ENCODE measurements at places on chromosomes 1 and 21.

- peak overlapping the region; percentile 99 for H3K4me3 ChIP-seq
- peaks cover 24% of the 10 kb centered on the region for H3K4me1 ChIP-seq
- peak overlapping the region; percentile 95 for H3K27ac ChIP-seq
- DNase-seq = no peak
Observed at GRCh38 chr1:155934936-155935590, 850 bp upstream of the KHDC4 start.

- H3K27me3 ChIP-seq = no peaks in the 10 kb centered on the region
- H3K36me3 ChIP-seq = no peaks in the 10 kb centered on the region
- H3K27ac ChIP-seq = no peak overlapping the region
- H3K4me1 ChIP-seq = no peaks in the 10 kb centered on the region
- no peak for DNase-seq
Observed at GRCh38 chr1:60573121-60573520, 499.6 kb upstream of the C1orf87 start.

DNA sequence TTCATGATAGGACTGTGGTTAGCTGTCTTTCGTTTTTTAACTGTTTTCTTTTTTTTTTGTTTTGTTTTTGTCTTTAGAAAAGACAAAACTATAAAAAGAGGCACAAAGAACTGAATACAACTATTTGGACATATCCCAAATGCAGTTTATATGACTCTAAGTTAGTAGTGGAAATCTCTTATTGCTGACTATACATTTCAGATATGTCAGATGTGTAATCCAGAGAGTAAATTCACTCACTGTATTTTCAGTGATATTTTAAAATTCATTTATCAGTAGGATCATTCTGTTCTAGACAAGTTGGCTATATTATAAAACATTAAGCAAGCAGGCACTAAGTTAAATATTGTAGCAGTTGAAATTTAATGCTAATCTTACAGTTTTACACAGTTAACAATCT lies 5.7 kb downstream of the RAP1A start:
- H3K27me3 ChIP-seq = no peaks in the 10 kb centered on the region
- H3K36me3 ChIP-seq = no peaks in the 10 kb centered on the region
- no peak overlapping the region for H3K27ac ChIP-seq
- H3K4me1 ChIP-seq = no peaks in the 10 kb centered on the region
- H3K4me3 ChIP-seq = no peak overlapping the region

DNA sequence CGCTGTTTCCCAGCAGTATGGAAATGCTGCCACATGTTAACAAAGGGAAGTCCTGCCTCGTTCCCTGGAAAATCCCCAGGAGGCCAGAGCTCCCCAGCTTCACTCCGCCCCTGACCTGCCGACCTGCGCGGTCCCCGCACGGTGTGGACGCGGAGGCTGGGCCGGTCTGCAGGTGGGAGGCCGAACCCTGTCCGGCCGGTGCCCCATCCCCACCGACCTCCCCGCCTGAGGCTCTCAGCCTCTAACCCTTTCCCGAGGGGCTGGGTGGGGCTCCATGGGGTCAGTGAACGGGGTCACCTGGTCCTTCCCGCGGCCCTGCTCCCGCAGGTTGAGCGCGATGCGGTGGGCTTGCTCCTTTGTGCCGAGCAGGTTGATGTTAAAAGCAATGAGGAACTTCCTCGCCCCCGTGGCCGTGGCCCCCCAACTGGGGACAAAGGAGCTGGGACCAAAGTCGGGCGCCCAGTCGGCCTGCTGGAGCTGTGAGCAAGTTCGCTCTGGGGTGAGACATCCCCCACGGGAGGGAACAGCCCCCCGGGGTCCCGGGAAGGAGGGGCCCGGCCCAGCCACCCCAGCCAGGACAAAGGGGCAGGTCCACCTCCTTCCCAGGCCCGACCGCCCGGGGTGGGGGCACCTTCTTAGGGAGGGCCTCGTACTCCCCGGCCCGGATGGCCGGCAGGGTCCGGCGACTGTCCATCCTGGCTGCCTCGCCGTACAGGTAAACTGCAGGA lies 4.0 kb downstream of the FTCD start:
- no peak for DNase-seq
- no peak overlapping the region for H3K4me3 ChIP-seq
- H3K36me3 ChIP-seq = peaks cover 19% of the 10 kb centered on the region
- H3K27ac ChIP-seq = no peak overlapping the region

DNA sequence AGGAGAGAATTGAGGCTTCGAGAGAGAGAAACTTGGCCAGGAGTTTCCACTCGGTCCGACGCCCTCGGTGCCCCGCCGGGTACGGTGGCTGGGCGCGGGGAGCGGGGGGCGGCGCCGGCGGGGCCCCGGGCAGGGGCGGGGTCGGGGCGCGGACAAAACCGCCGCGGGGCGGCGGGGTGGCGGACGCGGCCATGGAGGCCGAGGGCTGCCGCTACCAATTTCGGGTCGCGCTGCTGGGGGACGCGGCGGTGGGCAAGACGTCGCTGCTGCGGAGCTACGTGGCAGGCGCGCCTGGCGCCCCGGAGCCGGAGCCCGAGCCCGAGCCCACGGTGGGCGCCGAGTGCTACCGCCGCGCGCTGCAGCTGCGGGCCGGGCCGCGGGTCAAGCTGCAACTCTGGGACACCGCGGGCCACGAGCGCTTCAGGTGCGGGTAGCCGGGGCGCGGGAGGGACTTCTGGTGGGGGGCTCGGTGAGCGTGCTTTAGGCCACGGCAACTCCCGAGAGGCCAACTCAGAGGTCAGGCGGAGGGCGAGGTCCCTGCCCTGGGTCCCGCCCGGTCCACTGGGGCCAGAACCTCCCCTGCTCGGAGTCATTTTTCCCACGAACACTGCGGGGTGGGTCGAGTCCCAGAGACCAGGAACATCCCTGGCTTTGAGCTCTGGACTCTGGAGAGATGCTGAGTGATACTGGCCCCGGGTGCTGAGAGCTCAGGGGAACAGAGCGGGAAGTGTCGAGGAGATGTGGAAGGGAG lies 431 bp downstream of the RAB42 start:
- H3K27ac ChIP-seq = no peak overlapping the region
- H3K4me3 ChIP-seq = peak overlapping the region; percentile 43
- H3K4me1 ChIP-seq = peaks cover 14% of the 10 kb centered on the region
- H3K36me3 ChIP-seq = peaks cover 2% of the 10 kb centered on the region

GRCh38 chr1:8047686-8048445 lies 21.8 kb upstream of the ERRFI1 start:
- no peaks in the 10 kb centered on the region for H3K27me3 ChIP-seq
- no peak overlapping the region for H3K4me3 ChIP-seq
- H3K27ac ChIP-seq = no peak overlapping the region
- DNase-seq = no peak
- no peaks in the 10 kb centered on the region for H3K36me3 ChIP-seq

- H3K27ac ChIP-seq = no peak overlapping the region
- peak; percentile 24 for DNase-seq
- no peaks in the 10 kb centered on the region for H3K36me3 ChIP-seq
- peaks cover 33% of the 10 kb centered on the region for H3K27me3 ChIP-seq
- peaks cover 18% of the 10 kb centered on the region for H3K4me1 ChIP-seq
Observed at GRCh38 chr1:42146626-42147320, 6.4 kb upstream of the GUCA2B start.

DNA sequence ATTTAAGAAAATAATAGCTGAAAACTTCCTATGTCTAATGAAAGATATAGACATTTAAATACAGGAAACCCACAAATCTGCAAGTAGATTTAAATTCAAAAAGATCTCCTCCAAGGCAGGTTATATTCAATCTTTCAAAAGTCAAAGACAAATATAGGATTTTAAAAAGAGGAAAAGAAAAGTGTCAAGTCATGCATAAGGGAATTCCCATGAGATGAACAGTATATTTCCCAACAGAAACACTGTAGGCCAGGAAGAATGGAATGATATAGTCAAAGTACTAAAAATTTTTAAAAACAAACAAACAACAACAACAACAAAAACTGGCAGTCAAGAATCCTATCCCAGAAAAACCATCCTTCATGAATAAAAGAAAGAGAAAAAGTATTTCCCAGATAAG lies 806.5 kb upstream of the BRINP3 start:
- H3K27ac ChIP-seq = no peak overlapping the region
- DNase-seq = no peak
- no peaks in the 10 kb centered on the region for H3K36me3 ChIP-seq
- H3K27me3 ChIP-seq = no peaks in the 10 kb centered on the region

DNA sequence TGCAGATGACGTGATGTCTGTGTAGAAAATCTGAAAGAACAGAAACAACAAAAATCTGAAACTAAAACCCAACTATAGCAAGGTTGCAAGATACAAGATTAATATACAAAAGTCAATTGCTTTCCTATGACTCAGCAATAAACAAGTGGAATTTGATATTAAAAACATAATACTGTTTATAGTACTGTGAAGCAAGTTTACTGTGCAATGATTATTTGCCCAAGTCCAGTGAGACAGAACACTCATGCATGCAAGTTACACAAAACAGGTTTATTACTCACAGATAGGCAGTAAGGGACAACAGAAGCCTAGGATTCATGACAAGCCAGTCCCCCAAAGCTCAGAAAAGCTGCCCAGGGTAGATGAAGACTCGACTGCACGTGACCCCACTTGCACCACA lies 62.4 kb upstream of the RAB4A start:
- no peak overlapping the region for H3K27ac ChIP-seq
- no peaks in the 10 kb centered on the region for H3K27me3 ChIP-seq
- H3K4me1 ChIP-seq = peaks cover 25% of the 10 kb centered on the region
- no peak for DNase-seq
- H3K4me3 ChIP-seq = no peak overlapping the region

- H3K4me3 ChIP-seq = no peak overlapping the region
- no peaks in the 10 kb centered on the region for H3K27me3 ChIP-seq
- H3K36me3 ChIP-seq = peaks cover 32% of the 10 kb centered on the region
- H3K27ac ChIP-seq = no peak overlapping the region
Observed at GRCh38 chr21:36209626-36210171, 53.1 kb downstream of the DOP1B start.
